CMK (cell line): ENCODE measurements at places on chromosomes 16 and 17.

DNA sequence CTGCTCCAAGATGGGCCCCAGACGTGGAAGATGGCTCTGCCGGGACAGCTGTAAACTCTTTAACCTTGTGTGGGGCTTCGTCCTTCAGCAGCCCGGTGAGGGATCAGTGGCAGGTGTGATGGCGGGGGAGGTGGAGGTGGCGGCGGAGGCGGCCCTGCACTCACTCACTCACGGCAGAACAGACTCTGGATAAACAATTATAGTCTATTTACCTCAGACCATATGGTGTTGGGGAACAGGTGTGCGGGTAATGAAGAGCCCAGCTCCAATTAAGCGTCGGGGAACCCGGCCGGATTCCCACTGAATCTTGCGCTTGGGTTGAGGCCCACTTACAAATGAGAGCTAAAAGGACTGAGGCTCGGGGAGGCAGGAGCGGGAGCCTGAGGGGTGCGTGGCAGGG lies 104.3 kb upstream of the SDK2 start:
- no peak for DNase-seq

- no peak for DNase-seq
Measured at GRCh38 chr17:73215447-73215846, 22.6 kb downstream of the COG1 start.

GRCh38 chr16:78092758-78093157 lies 6.7 kb upstream of the WWOX start:
- DNase-seq, result no peak

GRCh38 chr17:51372345-51373004 lies 112.1 kb downstream of the UTP18 start:
- DNase-seq, result peak; percentile 81

- no peak for DNase-seq
Measured at GRCh38 chr16:309476-309875, 26.5 kb downstream of the PDIA2 start.

DNA sequence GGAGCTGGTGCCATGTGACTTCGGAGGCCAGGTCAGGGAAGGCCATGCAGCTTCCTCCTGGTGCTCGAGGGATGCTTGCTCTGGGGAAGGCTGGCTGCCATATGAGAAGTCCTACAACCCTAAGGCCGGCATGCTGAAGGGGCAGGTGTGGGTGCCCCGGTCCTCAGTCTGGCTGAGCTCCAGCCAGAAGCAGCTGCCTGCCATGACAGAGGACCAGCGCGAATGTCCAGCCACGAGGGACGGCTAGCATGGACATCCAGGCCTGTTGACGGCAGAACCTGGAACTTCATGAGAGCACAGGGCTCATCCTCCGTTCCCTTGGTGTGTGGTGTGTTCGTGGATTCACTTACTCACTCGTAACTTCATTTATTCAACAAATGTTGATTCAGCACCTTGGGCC lies 140.6 kb downstream of the IRF8 start:
- no peak for DNase-seq

GRCh38 chr16:67016143-67016542 lies 12.8 kb upstream of the CBFB start:
- no peak for DNase-seq

DNA sequence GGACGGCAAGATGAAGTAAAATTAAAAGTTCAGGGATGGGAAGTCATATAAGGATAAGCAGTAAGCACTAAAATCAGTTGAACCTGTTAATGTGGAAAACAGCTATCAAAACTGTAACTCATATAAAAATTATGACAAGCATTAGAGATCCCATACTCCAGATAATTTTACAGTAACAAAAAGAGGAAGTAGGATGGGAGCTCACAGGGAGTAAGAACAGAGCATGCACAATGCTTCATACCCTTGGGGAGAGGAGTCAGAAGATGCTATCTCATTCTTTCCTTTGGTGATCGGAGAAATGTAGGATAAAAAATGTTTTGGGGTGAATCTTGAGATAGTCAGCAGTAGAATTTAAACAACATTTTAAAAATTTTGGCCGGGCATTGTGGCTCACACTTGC lies 164.7 kb upstream of the CACNG5 start:
- DNase-seq, result no peak

GRCh38 chr16:67240506-67240905 lies 6.8 kb downstream of the FHOD1 start:
- no peak for DNase-seq

DNA sequence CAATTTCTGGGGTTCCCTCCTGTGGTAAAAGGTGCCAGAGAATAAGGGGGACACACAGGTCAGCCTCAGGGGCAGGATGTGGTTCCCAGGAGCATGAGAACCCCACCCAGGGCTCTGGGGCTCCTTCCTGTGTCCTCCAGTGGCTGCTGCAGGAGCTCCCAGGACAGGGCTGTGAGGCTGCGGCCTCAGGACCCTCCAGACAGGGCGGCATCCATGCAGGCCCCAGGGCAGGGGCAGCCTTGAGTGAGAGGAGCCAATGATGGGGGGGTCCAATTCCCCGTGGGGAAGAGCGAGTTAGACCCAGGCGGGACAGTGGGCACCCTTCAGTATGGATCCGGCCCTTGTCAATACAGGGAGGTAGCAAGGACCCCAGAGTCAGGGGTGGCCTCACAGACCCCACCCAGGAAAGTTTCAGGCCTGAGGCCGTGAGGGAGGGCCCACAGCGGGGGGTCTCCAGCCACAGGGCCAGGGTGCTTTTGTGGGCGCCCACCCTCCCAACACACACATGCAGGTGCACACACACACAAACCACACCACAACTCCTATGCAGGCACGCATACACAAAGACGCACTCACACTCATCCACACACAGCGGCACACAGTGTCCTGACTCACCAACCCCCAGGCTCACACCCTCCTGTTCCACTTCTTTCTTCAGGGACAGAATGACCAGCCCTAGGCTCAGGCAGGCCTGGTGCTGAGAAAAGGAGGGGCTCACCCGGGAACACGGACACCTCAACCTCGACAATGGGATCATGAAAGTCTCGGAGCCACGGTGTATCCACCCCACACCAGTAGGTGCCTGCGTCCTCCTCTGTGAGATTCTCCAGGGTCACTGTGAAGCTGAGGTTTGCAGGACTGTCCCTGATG lies 1.8 kb downstream of the CD300C start:
- no peak for DNase-seq

DNA sequence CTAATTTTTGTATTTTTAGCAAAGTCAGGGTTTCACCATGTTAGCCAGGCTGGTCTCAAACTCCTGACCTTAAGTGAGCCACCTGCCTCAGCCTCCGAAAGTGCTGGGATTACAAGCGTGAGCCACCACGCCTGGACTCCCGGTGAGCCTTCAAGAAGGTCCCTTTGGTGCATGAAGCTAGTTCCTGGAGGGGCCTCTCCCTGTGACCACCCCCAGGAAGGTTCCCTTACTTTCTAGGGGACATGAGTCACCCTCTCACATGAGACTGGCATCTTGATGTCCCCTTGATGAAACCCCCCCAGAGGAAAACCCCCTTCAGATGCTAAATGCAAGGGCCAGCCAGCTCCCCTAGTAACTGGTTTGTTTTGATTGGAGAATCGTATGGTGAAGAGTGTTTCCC lies 12.8 kb downstream of the CARHSP1 start:
- no peak for DNase-seq

- DNase-seq, result no peak
Measured at GRCh38 chr16:1474082-1474795, 589 bp downstream of the CLCN7 start.

- no peak for DNase-seq
Measured at GRCh38 chr16:4101421-4102219, 14.6 kb downstream of the ADCY9 start.

DNA sequence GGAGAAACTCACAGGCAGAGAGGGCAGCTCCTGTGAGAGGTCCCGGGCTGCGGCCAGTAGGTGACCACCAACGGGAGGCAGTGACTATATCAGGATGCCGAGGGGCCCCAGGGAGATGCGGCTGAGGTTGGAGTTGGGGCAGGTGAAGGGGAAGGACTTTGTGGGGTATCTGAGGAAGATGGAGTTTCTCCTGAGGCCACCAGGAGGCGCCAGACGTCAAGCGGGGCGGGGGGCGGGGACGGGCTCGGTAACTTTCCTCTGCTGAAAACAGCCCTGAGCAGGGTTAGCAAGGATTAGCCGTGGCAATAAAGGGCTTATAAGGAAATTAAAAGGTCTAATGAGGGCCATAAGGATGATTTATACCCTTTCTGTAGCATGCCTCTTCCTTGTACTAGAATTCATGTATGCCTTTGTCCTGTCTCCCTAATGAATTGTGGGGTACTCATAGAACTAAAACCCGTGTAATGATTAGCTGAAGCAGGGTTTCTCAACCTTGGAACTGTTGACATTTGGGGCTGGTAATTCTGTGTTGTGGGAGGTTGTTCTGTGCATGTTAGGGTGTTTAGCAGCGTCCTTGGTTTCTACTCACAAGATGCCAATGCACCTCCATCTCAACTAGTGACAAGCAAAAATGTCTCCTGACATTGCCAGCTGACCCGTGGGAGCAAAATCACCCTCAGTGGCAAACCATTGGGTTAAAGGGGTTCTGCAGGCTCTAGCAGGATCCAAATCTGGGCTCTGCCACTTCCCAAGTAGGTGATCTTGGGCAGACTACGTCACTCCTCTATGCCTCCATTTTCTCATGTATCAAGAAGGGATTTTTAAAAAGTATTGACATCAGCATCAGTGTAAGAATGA lies 74.8 kb upstream of the GRIN2A start:
- peak; percentile 36 for DNase-seq

GRCh38 chr16:67115639-67116038 lies 5.9 kb downstream of the PHAF1 start:
- no peak for DNase-seq

DNA sequence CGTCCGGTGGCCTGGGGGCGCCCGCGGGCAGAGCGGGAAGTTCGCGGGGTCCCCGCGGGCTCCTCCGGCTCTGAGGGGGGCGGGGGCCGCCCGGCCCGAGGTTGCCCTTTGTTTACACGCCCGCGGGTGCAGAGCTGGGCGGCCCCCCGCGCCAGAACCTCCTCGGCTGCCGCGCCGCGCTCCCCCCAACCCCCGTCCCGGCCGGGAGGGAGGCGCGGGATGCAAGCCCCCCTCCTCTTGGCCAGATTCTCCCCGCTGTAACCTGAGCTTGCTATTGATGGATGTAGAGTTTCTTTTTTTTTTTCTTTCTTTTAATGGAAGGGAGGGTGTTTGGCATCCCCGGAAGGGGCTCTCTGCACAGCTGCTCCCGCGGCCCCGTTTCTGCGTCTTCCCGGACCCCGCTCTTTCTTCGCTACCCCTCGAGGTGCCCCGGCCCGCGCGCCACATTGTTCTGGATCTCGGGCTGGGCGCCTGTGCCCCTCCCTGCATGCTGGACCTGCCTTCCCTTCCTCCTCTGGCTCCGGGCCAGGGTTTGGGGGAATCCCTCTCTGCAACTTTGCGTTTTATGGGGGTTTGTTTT lies 646 bp downstream of the CBX2 start:
- no peak for DNase-seq

GRCh38 chr17:36608794-36609497 lies 7.6 kb downstream of the MRM1 start:
- no peak for DNase-seq

GRCh38 chr17:58338841-58339754 lies 10.5 kb upstream of the TSPOAP1 start:
- peak; percentile 94 for DNase-seq

DNA sequence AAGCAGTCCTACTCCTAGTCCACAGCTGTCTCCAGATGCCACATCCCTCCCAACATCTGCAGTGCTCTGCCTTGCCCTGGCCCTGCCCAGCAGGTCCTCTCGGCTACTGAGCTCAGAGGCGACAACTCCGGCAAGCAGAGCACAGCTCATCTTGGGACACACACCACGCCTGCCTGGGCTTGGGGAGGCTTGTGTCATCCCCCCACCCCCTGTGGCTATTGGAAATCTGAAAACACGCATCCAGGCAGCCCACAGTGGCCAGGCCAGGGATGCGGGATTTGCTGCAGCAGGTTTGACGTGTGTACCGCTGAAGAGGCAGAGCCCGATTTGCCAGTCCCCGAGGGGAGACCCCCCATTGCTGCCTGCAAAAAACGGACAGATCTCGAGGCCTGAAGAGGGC lies 25.4 kb downstream of the MXRA7 start:
- DNase-seq, result no peak

DNA sequence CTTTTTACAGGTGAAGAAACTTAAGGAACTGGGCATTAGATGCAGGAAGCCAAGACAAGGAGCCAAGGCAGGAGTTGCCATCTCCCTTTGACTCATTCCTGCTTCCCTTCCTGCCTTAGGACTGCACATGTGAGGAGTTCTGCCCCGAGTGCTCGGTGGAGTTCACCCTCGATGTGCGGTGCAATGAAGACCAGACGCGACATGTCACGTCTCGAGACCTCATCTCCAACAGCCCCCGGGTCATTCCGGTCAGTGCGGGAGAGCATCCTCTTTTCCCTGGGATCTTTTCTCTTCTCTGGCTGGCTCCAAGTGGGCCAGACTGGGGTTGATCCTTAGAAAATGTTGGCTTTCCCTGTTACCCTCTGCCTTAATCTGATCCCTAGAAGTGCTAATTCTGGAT lies 6.6 kb downstream of the POLR2C start:
- no peak for DNase-seq

GRCh38 chr17:1787301-1787902 lies 25.5 kb downstream of the SERPINF1 start:
- DNase-seq, result no peak

DNA sequence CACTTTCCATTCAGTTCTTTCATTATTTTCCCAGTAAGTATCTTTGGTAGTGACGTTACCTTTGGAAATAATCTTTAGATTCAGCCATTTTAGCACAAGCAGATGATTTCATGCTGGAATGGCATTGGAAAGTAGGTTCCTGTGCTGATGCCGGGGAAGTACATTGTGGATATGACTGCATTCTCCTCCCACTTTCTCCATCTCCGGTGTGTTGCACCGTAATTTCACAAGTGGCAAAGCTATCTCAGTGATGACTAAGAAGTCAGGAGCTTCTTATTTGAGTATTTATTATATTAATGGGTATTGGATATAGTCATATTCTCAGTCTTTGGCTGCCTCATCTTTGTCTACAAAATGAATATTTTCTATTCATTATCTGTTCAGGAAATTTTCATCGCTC lies 69.8 kb downstream of the MRTFB start:
- no peak for DNase-seq

GRCh38 chr16:74079232-74079586 lies 217.4 kb upstream of the PSMD7 start:
- no peak for DNase-seq

DNA sequence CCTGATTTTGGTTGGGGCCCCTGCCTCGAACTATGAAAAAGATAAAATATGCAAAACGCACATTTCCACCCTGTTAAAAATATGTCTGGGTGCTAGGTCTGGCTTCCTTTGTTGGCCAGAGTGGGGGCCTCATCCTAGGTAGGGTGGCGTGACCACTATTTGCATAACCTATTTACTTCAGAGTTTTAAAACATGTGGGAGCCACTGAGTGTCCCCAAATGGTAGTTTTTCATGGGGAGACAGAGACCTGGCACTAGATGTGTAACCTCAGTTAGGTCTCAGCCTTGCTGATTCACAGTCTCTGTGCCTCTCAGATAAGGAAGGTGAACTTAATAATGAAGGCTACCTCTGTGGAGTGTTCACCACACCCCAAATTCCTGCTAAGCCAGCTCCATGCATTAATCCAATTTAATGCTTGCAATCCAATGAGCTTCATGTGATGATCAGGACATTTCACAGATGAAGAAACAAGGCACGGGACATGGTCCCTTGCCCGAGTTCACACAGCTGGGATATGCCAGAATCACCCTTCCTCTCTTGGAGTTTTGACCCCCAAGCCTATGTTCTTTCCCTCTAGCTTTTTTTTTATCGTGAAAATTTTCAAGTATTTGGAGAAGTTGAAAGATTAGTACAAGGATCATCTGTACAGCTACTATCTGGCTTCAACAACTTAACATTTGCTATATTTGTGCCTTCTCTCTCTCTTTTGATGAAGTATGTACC lies 103.4 kb downstream of the IRF8 start:
- no peak for DNase-seq

- DNase-seq, result no peak
Measured at GRCh38 chr17:27783440-27784350, 16.6 kb downstream of the NOS2 start.
